ENCODE measurements at places on chromosomes 7 and 10.

- DNase-seq, result peak; percentile 60
Observed at GRCh38 chr7:93048136-93048930, 69.4 kb downstream of the SAMD9 start.

- no peak for DNase-seq
Observed at GRCh38 chr10:131944412-131944811, 37.3 kb downstream of the BNIP3 start.

- DNase-seq, result peak; percentile 1
Observed at GRCh38 chr7:13641714-13642113, 347.8 kb downstream of the ETV1 start.

GRCh38 chr7:108076156-108076555, 54.0 kb downstream of the LAMB4 start:
- peak; percentile 58 for DNase-seq

DNA sequence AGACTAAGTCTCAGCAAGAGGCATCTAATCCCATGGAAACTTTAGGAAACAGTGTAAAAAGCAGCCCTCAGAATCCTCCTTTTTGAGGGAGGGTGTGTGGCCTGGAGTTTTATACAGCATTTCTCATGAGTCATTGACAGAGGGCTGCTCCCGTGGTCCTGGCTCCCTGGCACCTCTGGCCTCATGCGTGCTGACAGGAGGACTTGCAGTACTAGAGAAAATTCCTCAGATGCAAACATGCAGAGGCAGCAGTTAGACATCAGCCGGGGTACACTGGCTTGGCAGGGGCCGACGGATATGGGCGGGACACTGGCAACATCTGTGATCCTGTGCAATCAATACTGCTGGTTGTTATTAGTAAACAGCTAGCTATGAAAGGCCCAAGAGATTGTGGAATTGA, 925.1 kb upstream of the CELF2 start:
- DNase-seq, result peak; percentile 74

- no peak for DNase-seq
Observed at GRCh38 chr10:48805411-48805810, 120.7 kb downstream of the WDFY4 start.

GRCh38 chr10:42959833-42960232, 117.0 kb upstream of the RET start:
- no peak for DNase-seq

DNA sequence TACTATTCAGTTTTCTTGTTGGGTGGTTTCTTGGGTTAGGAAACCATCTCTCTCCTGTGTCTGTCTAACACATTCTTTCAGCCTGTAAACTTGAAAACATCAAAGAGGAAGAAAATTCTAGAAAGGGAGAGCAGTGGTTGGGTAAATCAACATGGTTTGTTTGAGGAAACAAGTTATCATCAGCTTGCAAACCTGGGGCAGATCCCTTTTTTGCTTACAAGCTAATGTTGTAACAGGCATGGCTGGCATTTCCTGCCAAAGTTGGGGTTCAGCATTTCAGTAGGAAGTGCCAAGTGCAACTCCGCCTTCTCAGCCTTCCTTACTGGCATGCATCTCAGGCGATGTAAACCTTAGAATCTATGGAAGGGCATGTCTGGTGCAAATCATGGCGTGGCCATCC, 112.6 kb downstream of the EEPD1 start:
- no peak for DNase-seq

- no peak for DNase-seq
Observed at GRCh38 chr10:48254750-48255512, 19.6 kb downstream of the FRMPD2 start.

DNA sequence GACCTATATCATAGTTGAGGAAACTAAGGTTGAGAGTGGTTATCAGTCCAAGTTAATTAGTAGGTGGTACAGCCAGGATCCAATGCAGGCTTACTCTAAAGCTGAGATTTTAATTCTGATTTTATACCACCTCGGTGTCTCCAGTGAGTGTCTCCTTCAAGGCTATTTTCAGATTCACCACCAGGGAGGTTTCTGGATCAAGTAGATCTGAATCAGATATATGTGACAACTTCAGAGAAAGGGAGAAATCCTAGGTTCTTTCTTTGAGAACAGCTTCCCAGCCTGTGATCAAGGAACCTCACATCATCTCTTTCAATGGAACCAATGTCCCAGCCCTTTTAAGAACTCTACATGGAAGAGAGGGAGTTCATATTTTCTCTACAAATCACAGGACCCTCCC, 429.2 kb downstream of the SORCS3 start:
- no peak for DNase-seq

GRCh38 chr10:34674176-34674575, 140.9 kb downstream of the PARD3 start:
- DNase-seq, result no peak

GRCh38 chr7:106419455-106420182, 134.8 kb upstream of the NAMPT start:
- DNase-seq, result no peak

DNA sequence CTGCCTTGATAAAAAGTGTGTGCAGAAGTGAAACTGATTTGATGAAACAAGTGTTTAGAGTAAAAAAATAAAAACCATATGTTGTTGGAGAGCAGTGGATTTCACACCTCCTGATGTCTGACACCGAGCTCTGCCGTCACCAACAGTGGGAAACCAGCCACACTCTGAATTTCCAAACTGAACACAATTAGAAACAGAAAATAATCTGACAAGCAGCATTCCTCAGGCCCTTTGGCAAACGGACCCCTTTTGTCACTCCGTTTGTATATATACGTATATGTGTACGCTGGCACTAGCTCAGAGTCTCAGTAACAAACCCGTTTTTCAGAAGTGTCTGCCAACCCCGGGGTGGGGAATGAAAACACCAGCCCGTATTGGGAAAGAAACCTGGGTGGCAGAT, 32.4 kb downstream of the TACC2 start:
- peak; percentile 33 for DNase-seq

DNA sequence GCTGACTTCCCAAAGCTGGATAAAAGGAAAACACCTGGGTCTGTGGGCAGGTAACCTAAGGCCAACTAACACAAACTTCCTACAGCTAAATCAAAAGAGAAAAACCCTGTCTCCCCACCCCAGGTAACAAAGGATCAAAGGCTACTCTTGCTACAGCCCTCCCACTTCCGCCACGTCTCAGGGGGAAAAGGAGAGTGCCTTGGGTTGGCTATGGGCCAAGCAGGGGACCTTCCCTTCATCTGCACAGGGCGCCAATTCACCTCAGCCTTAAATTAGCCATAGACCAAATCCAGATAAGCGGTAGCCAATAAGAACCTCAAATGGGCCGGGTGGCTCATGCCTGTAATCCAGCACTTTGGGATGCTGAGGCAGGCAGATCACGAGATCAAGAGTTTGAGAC, 69.1 kb upstream of the LANCL2 start:
- DNase-seq, result no peak

- no peak for DNase-seq
Observed at GRCh38 chr10:96369890-96370583, 11.2 kb upstream of the OPALIN start.

DNA sequence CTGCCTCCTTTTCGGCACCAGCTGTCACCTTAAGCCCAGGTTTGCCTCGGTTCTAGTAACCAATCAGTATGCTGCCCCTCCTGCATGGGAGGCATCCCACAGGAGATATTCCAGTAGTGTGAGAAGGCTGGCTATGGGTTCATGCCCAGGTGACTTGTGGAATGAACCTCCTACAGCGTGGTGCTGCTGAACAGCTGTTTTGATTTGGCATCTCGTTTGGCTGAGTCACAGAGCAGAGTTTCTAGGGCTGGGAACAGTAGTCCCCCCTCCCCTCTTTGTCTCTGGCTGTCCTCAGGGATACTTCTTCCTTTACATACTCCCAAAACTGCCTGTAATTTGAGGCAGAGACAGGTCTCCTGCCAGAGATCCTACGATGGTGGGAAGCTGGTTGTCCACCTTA, 16.1 kb downstream of the R3HCC1L start:
- peak; percentile 47 for DNase-seq

DNA sequence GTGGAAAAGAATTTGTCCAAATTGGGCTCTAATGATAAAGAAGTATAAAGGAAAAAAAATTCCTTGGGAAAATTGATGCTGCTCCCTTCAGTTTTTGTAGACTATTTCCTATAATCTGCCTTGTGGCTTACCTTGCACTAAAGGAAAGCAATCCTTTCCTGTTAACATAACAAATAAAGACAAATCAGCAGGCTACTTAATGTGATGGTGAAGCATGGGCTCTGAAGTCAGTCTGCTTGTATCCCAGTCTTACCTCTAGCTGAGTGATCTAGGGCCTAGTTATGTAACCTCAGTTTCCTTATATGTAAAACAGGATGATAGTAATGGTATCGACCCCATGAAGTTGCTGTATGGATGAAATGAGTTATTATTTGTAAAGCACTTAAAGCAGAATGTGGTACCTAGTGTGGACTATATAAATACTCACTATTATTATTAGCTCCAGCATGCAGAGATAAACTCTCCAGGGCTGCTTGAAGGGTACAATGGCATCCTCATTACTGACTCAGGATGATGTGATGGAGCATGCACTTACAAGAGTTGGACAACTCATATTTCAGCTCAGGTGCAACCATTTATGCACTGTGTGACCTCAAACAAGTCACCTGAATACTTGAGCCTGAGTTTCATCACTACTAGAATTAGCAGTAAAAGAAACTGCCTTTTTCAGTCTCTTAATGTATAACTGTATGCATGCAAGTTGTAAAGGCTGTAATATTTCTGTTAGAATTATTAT, 156.1 kb downstream of the DKK1 start:
- no peak for DNase-seq

- peak; percentile 2 for DNase-seq
Observed at GRCh38 chr7:95725205-95725604, 47.1 kb upstream of the DYNC1I1 start.

DNA sequence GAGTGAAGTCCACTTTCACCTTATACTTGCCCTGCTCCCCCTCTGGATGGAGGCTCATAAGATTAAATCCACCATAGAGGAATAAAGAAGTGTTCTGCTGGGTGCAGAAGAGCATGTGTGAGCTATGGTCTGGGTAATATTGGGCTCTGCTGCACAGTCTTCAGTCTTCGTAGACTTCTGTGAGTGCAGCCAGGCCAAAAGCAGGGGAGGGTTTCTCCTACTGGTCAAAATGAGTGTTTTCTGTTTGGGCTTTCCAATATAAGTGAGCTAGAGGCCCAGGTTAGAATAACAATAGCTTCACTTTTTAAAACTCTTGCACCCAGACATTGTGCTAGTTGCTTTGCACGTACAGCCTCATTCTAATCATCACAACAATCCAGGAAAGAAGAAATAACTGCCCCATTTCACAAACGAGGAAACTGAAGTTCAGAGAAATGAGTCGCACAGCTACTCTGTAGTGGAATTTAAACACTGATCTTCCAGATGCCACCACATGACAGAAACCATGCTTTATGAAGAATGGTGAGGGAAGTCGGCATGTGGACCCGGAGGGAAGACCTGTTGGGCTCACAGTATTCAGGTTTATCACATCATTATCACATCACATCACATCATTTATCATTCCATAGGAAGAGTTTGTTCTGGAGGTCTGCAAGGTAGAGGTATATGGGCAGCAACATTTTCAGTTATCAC, 23.8 kb upstream of the MSMB start:
- DNase-seq, result no peak

- DNase-seq, result peak; percentile 39
Observed at GRCh38 chr7:92872701-92873100, 36.3 kb upstream of the CDK6 start.

GRCh38 chr7:27835376-27835775, 95.4 kb downstream of the TAX1BP1 start:
- DNase-seq, result no peak

DNA sequence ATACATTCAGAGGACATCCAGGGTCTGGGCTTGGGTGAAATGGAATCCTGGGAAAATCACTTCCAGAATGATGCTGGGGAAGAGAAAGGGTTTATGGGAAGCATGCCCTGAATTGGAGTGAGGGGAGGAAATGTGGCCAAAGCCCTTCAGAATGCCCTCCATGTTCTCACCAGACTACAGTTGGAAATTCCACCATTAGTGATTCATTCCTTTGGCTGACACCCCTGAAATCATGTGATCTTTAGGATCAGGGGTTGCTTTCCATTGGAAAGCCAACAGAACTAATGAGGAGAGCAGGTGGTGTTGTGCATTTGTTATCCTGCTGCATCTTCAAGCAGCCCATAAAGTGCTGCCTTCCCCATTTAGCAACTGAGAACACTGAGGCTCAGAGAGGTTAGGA, 20.8 kb upstream of the RADIL start:
- DNase-seq, result no peak

GRCh38 chr10:5434017-5434753, 21.8 kb downstream of the NET1 start:
- DNase-seq, result peak; percentile 91

DNA sequence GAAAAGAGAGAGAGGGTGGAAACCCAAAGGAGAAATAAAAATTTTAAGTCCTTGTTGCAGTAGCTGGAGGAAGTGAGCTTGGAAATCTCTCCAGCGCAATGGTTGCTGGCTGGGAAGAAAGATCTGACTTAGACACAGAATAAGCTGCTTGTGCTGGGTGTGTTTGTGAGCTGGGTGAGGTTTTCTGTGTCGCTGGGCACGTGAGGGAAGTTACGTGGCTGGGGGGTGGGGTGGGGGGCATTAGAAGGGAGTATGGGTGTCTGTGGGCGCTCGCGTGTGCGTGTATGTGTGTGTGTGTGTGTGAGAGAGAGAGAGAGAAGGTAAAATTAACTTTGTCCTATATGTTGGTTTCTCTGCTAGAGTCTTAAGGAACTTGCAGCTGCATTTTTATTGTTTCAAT, 11.6 kb downstream of the TCF7L2 start:
- DNase-seq, result no peak

DNA sequence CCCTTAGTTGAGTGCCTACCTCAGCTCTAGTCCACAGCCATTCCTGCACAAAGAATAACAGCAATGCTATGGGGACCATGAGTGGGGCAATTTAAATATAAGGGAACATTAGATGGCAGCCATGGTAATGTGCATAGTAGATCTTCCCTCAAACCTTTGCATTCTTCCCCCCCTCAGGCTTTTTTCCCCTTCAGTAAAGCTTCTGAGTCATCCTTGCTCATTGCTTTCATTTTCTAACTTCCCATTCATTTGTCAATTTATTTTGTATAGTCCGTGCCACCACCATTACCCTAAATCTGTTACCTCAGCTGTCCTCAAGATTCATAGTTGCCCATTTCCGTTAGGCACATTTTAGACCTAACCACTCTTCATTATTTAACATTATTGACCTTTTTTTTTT, 10.7 kb downstream of the HECTD2 start:
- DNase-seq, result peak; percentile 66

DNA sequence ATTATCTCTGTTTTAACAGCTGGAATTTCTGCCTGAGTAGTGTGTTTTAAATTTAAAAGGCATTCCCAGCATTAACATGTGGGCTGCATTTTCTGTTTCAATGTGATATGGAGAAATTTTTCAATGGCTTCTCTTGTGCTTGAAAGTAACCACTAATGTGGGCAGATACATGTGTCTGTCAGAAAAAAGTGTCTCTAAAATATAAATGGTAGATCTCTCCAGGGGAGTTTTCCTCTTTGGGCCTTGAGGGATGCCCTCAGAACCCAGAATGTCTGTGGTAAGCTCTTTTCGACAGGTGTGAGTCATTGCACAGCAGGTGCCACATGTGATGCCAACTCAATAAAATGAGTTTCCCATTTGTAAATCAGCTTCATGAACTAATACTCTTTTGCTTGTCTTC, 221.1 kb downstream of the SEMA3E start:
- peak; percentile 4 for DNase-seq

GRCh38 chr10:56496186-56496486, 135.1 kb upstream of the ZWINT start:
- DNase-seq, result no peak
